ENCODE measurements at places on chromosomes 7 and 10. TPM values are rescaled to one million over a fixed set of nuclear protein-coding genes. Genes with fewer than 3 reads are reported as not detected.
A peak's percentile ranks its signal among the peaks of the same experiment; 100 is the strongest.

Gene RBP4
- 0.17 TPM for total RNA-seq

Gene CYP2C18
- total RNA-seq: not detected

Gene OR2A42
- not detected for total RNA-seq

Gene LIPN
- total RNA-seq: not detected

Gene CALN1
- not detected for total RNA-seq

Gene SFTPA1
- total RNA-seq: not detected

Gene FAM13C
- total RNA-seq: 19.0 TPM

Gene MRC1
- not detected for total RNA-seq

Gene MRLN
- not detected for total RNA-seq

- DNase-seq: peak; percentile 67
These were observed 49.8 kb downstream of the HTR5A start for GRCh38 chr7:155119801-155120382.

GRCh38 chr10:105358911-105359310 is 717.8 kb downstream of the SORCS3 start:
- no peak for DNase-seq

DNA sequence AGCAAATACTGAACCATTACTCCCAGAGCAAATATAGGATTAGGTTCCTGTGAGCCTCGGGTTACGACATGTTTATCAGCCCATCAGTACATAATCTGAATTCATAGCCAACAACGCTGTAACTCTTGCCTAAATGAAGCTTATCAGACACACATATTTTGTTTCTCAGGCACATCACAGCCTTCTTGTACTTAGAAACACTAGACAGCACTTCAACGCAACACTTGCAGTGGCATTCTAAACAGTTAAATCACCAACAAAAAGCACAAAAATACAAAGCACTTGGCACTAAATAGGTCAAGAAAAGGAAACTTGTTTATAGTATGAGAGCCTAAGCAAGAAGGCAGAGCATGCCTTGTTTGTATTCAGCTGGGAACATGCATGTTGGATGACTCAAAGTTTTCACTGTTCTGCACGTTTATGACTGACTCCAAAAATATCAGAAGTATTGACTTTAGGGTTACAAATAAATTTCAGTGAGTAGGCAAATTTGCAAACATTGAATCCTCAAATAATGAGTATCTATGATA is 75.0 kb downstream of the VPS50 start:
- peak; percentile 77 for DNase-seq

DNA sequence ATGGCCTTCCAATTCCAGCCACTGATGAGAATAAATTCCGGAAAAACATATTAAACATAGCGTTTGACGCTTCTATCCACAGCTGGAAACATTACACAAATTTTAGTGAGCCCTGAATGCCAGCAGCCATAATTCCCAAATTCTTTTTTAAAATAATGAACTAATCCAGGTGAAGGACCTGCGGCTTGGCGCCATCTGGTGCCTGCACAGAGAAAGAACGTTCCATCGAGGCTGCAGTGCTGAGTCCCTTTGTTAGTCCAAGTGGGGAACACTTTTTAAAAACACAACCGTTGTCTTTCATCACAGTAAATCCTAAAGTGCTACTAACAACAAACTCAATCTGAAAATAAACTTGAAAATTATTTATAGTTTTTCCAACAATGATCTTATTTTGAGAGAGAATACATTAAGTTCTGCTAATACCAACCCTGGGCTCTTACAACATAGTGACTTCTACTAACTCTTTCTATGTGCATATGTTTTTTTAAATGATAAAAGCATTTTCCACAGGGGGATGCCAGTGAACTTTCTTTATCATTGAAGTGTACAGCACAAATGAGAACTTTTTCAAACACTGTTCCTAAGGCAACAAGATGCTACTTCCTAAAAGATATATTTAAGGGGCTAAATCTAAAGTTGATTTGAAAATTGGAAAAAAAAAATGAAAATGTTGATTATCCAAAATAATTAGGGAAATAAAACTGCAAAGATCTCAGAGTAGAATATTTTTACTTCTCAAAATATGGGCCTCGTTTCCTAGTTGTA is 166.9 kb upstream of the RNF32 start:
- DNase-seq: peak; percentile 21

DNA sequence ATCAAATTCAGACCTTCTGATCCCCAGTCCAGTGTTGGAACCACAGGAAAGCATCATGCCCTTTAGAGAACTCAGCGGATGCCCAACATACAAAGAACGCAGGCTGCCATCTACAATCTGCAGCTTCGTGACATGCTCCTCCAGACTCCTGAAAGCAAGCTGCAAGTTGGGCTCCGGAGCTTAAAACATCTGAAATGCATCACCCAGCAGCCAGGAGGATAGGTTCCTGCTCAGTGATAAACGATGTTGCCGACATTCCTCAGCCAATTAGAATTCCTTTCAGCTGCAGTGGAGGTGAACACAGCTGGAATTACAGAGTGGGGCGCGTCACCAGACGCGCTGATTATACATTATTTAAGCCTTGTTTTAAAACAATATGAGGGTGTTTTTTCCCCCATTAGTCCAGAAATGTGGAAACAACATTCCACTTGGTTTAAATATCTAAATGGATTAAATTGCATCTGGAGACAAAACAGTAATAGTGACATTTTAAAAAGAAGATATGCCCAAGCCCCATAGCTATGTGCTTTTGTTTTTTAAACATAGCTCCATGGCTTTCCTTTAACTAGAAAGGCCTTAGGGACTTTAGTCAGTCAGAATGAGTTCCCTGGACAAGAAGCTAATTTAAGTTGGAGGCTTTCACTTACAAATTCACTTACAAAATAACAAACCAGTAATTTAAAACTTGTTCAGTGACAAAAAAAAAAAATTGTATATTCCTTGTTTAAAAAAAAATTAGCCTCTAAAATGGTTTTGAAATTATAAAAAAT is 6.3 kb downstream of the SMURF1 start:
- peak; percentile 31 for DNase-seq

DNA sequence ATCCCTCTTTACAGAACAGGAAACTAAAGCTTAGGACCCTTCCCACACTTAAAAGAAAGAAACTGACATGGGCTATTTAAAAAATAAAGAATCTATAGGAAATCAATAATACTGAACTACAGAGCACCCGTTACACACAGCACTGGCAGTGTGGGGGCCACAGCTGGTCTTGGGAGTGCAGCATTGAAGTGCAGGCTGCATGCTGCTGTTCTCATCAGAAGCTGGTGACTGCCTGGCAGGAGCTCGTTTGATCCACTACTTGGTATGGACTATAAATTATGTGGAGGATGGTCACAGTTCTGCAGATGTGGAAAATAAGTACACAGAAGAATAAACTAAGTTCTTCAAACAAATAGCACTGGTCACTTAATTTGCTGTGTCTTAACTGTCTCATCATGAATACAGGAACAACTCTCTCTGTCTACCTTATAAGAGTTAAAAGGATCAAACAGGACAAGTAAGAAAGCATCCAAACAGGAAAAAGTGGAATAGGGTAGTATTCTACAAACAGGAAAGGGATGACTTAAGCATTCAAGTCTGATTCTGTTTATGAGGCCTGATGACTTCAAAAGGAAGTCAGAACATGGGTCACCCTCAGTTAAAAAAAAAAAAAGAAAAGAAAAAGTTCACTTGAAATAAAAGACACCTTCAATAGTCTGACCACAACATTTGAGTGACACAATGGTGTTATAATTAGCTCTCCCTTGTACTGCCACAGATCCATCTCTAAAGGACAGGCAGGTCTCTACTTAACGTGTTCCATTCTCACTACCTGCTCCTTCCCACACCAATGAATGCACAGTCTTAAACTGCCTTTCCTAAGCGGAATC is 21.0 kb downstream of the DOCK4 start:
- no peak for DNase-seq

DNA sequence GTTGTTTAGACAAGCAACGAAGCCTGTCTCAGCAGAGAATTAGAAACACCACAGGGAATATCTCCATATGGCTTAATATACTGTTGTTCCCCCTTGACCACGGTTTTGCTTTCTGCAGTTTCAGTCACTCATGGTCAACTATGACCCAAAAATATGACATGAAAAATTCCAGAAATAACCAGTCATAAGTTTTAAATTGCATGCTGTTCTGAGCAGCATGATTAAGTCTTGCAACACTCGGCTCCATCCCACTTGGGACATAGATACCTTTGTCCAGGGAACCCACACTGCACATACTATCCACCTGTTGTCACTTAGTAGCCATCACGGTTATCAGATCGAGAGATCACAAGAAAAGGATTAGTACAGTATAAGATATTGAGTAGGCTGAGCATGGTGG is 60.7 kb upstream of the FOXK1 start:
- peak; percentile 17 for DNase-seq

- no peak for DNase-seq
These were observed 26.3 kb downstream of the CFAP70 start for GRCh38 chr10:73332379-73332778.

- DNase-seq: peak; percentile 79
These were observed 286.5 kb downstream of the DOCK4 start for GRCh38 chr7:111919631-111920179.

GRCh38 chr10:78729366-78729765 is 339.4 kb upstream of the ZMIZ1 start:
- DNase-seq: no peak

DNA sequence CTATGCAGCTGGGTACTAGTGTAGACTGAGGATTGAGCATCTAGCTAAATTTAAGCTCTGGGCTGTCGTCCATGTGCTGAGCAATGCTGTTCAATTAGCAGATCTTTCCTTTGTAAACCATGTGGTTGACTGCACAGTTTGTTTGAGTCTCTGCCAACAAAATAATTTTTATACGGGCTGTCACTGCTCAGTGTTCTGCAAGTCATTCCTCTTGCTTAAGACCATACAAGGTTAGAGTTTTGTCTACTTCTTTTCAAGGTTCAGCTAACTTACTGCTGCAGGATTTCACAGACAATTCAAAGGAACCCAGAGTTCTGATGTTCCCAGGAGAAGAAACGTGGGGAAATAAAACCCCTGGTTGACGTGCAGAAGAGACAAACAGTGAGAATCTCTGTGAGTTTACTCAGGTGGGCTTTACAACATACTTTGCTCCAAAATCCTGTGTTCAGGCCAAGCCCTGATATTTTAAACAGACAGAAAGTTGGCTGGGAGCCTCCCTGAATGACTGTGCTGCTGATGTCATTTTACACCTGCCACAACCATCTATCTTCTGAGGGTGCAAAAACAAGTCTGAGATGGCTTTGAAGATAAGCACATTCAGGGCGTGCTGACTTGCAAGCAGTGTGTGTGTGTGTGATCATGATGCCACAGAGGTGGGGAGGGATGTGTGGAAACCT is 177.1 kb upstream of the SVIL start:
- peak; percentile 78 for DNase-seq

- DNase-seq: no peak
These were observed 110.9 kb downstream of the MAPK8 start for GRCh38 chr10:48417374-48417773.

DNA sequence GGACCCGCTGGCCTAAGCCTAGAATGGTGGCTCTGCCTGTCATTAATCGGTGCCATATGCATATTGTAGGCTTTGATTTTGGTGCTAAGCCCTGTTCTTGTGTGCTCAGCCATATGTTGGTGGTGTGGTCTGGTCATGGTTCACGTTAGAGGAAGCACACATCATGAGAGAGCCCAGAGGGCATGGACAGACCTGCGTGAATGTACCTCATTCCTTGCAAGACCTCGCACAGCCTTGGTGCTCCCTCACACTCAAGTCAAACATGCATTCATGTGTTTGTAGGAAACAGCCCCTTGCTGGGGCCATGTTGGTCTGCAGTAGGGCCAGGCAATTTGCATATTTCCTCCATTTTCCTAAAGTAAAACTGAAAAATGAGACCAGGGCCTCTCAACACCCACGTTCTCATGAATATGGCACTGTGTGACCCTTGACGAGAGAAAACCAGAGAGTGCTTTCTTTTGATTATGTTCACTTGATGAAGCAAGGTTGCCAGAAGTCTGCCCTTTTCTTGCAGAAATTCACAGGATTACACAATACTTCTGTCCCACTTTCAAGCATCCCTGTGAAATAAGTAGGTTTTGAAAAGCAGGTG is 268.7 kb downstream of the CELF2 start:
- no peak for DNase-seq

- DNase-seq: peak; percentile 41
These were observed 111.3 kb upstream of the TNS3 start for GRCh38 chr7:47693216-47693615.

DNA sequence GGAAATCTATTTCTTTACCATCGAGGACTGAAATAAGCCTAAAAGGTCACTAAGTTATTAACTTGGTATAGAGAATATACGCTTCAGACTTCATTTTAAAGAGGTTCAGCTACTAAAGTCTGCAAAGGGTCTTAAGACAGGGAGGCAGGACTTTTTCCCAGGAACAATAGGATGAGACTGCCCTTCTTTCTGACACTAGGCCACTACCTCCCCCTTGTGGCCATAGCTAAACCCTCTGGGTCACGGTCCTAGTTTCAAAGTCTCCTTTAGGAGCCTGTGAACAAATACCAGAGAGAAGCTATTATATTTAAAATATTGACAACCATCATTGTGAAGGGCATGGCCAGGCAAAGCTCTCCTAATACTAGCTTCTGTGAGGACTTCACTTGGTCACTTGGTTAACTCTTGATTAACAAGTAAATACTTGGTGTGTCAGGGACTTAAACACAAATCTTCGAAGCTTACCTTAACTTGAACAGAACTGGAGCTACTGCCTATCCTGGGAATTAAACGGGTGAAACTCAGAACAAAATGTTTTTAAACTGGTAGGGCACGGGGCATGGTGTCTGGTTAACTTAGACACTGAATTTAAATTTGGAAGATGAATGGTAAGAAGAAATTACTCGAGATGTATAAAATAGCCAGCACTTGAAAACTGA is 75.6 kb downstream of the CCDC6 start:
- DNase-seq: peak; percentile 44

GRCh38 chr7:131681961-131682360 is 125.5 kb upstream of the PODXL start:
- no peak for DNase-seq

DNA sequence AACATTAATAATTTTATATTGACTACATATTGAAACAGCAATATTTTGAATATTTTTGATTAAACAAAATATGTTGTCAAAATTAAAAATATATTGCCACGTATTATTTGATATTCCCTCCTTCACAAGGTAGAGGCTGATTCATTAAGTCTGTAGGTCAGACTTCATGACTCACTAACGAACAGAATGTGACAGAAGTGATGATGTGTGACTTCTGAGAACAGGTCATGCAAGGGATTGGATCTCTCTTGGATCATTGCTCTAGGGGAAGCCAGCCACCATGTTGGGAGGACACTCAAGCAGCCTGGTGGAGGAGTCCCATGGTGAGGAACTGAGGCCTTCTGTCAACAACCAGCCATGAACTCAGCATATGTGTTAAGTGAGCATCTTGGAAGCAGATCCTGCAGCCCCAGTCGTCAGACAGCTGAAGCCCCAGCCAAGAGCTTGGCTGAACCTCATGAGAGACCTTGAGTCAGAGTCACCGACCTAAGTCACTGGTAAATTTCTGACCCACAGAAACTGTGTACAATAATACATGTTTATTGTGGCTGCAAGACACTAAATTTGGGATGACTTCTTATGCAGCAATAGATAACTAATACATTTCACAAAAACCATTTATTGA is 66.6 kb downstream of the HTR5A start:
- DNase-seq: peak; percentile 7

DNA sequence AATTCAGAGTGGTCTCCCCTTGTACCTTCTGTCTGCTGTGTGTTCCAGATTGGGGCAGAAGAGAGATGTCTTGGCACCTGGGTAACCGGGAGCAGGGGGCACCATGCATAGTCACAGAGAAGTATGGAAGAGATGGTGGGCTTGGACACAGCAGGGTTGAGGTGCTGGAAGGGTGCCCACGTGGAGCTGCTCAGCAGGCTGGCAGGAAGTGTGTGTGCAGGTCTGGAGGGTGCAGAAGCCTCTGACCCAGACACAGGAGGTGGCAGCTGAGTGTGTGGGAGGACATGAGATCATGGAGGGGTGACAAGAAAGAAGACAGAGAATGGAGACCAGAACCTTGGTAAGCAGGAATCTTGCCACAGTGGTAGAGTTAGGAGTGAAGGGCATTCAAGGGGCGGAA is 42.3 kb upstream of the DUSP5 start:
- no peak for DNase-seq

Measured in LHCN-M2 (cell line).